ENCODE measurements at places on chromosomes 12 and 14.

DNA sequence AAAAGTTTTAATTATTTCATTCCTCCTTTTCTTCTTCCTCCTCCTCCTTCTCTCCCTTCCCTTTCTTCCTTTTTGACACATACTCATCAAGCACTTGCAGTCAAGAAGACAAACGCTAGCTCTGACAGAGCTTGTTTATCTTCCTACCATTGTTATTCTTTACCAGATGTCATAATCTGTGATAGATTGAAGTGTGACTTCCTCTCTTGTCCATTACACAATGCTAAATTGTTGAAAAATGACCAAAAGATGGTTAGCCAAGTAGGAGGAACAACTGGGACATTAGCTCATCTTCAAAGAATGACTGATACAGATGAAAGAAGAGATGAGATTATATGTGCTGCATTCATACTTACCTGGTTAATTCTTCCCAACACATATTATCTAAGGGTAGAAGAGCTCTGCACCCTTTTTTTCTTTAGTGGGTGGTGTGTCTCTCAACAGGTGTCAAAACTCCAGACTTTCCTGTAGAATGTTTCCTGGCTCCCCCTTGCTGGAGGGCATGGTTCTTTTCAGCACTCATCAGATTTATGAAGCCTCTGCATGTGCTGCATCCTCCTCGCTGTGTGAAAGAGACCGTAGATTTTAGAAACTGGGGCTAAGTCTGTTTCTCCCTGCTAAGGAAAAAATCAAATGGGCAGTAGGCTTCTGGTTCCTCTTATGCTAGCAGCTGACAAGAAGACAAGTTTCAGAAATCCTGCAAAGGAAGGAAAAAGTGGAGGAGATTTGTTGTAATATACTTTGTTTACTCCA is 147.1 kb downstream of the TMX1 start:
- peak; percentile 37 for DNase-seq

DNA sequence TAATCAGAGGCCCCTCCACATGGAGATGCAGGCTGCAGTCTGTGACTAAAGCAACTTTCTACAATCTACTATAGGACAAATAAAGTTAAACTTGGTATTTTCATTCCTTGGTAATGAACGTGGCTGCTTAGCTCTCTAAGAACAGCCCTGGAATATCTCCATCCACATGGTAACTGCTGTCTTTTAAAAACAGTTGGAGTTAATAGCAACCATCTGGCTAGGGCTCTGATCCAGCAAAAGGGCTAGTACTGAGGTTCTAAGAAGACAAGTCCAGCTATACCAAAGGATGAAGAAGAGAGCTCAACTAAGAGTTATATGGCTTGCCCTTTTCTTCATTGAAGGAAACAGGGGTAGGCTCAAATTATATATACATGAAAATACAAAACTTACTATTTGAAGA is 920.1 kb downstream of the FLRT2 start:
- DNase-seq: no peak

- peak; percentile 58 for DNase-seq
Observed at GRCh38 chr14:59583755-59584154, 7.1 kb upstream of the CCDC175 start.

DNA sequence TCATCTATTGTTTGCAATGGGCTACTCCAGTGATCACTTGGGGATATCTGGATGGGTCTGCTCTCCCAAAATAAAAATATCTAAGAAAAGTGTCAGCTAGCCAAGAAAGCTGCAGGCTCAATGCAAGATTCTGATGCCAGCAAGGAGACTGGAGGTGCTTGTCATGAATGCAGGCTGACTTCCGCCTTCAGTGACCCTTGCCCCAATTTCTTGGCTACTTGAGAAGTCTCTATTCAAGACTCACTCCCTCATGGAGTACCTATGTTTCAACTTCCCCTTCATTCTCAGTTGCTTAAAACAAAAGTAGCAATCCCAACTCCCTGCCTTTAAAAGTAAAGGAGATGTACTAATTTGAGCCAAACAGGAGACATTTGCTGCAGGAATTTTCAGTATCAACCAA is 123.9 kb downstream of the GPR65 start:
- DNase-seq: no peak

DNA sequence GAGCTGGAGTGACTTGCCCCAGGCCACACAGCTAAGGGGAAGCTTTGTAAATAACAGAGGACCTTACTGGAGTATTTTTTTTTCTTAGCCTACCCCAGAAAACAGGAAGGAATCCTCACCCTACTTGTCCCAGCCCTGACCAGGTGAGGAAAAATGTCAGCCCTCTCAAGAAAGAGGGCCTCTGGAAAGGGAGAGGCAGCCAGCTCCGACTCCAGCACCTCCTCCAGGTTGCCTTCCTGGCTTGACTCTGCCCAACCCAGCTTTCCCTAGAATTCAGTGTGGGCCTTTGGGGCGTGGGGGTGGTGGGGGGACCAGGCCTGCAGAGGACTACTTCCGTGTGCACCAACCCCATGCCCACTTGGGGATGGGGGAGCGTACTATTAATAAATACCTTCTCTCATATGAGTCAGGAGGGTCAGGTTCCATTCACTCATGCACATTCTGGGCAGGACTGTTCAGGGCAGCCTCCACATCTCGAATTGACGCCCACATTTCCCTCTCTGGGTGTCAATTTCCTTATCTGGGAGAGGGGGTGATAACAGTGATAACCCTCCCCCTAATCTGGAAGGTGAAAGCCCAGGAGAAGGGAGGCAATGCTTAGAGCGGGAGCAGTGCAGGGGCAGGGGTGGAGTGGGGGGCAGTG is 5.2 kb downstream of the RHOF start:
- DNase-seq: no peak

GRCh38 chr14:73741876-73742519 is 27.8 kb upstream of the PNMA1 start:
- DNase-seq: no peak

All from amniotic epithelial cell (primary cell).